ENCODE measurements at places on chromosomes 11 and 22.

- no peak for DNase-seq
These were observed 15.9 kb upstream of the POU2AF2 start for GRCh38 chr11:111229604-111230003.

- DNase-seq: no peak
These were observed 69.3 kb downstream of the CEP164 start for GRCh38 chr11:117396970-117397369.

DNA sequence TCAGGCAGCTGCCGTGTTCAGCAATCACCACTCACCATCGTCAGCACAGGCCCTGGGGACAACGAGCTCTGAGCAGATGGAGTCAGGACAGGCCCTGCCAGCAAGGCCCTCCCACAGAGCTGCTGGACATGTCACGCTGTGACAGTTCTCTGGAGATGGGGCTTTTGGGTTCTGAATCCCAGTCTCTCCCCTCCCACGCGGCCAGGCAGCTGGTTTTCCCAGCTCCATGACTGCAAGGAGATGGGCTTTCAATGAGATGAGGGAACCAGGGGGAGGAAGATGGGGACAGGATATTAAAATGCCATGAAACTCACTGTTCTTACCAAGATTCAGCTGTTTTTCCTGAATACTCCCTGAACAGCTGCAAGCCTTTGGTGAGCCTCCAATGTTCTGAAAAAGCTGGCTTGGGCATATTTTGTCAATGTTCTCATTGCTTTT is 305.9 kb downstream of the BRD1 start:
- no peak for DNase-seq

GRCh38 chr11:20125927-20126326 is 34.3 kb downstream of the DBX1 start:
- DNase-seq: peak; percentile 77

DNA sequence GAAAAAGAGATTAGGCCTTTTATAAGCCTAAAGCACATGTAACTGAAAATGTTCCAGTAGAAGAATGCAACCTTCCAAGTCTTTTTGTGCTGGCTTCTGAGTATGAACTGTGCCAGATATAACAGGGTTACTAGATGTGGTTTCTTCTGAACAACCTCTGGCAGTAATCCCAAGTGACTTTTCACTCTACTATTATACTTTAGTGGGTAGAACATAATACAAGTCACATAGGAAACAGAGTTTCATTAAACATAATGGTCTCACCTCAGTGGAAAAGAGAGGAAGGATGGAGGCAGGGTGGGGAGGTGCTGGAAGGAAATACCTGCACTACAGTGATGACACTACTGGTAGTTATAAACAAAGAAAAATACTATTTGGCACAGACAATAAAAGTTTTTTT is 81.3 kb downstream of the PHF21A start:
- no peak for DNase-seq

- no peak for DNase-seq
These were observed 52.5 kb upstream of the TTC12 start for GRCh38 chr11:113261709-113262475.
